Activated naive CD8-positive, alpha-beta T cell treated with anti-CD3 and anti-CD28 coated beads for 36 hours (primary cell): ENCODE measurements at places on chromosomes 1 and 21. TPM values are rescaled to one million over a fixed set of nuclear protein-coding genes. Genes with fewer than 3 reads are reported as not detected.

GRCh38 chr1:39695016-39695415, 3.8 kb upstream of the HPCAL4 start:
- H3K27ac ChIP-seq = no peak overlapping the region
- H3K36me3 ChIP-seq = no peaks in the 10 kb centered on the region
- peaks cover 30% of the 10 kb centered on the region for H3K4me1 ChIP-seq
- no peak for DNase-seq

DNA sequence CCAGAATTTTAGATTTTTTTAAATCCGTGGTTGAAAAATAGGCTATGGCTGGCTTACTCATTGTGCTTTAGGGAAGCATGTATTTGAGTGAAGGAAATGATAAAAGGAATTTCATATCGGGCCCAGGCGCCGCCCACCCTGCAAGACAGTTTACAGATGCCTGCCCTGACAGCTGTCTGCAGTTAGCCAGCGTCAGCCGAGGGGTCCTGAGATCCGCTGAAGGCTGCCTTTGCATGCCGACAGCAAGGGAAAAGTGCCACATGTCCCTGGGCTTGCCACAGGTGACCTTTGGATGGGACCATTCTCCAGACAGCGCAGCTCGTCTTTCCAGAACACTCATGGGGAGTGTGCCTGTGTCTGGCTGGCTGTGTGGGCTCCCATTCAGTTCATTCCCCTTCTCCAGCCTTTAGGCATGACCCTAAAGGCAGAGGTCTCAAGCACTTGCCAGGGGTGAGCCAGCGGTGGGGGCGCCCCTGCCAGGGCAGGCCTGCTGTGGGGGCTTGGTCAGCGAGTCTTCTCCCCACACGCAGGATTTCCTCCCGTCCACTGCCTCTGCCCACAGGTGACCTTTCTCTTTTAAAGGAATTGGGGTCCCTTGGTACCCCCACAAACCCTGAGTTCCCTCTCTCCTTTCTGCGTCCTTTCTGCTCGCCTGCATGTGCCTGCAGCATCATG, 46.1 kb upstream of the TRAPPC10 start:
- no peak overlapping the region for H3K27ac ChIP-seq
- H3K27me3 ChIP-seq = no peaks in the 10 kb centered on the region
- peaks cover 7% of the 10 kb centered on the region for H3K4me1 ChIP-seq
- DNase-seq = no peak

GRCh38 chr1:12180315-12180714, 13.5 kb downstream of the TNFRSF1B start:
- no peak overlapping the region for H3K4me3 ChIP-seq
- no peaks in the 10 kb centered on the region for H3K27me3 ChIP-seq
- peaks cover 56% of the 10 kb centered on the region for H3K36me3 ChIP-seq

- peaks cover 36% of the 10 kb centered on the region for H3K27me3 ChIP-seq
- no peak for DNase-seq
- no peak overlapping the region for H3K27ac ChIP-seq
- H3K4me3 ChIP-seq = no peak overlapping the region
- no peaks in the 10 kb centered on the region for H3K4me1 ChIP-seq
Observed at GRCh38 chr1:46455951-46456350, 33.7 kb upstream of the DMBX1 start.

Gene AADACL3
- not detected for total RNA-seq

- no peaks in the 10 kb centered on the region for H3K36me3 ChIP-seq
- H3K27me3 ChIP-seq = no peaks in the 10 kb centered on the region
- no peaks in the 10 kb centered on the region for H3K4me1 ChIP-seq
- no peak overlapping the region for H3K27ac ChIP-seq
- DNase-seq = no peak
Observed at GRCh38 chr1:187959062-187959461, 1130.3 kb downstream of the PLA2G4A start.

Gene LCE1F
- total RNA-seq = not detected

Gene ZNF593OS
- not detected for total RNA-seq

DNA sequence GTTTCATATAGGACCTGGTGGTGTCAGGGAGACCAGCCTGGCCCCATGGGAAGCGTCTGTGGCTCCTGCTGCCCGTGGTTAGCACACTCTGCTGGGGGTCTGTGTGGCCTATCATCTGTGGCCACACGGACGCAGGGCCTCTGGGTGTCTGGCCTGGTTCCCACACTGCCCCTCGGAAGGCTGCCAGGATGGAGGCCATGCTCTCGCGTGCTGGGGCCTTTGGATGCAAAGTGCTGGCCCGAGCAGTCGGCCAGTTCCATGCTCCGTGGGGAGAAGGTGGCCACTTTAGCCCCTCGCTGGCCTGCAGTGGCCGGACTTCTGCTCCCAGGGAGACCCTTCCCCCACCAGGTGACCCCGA, 20.8 kb upstream of the LRRC3 start:
- H3K4me1 ChIP-seq = no peaks in the 10 kb centered on the region
- no peaks in the 10 kb centered on the region for H3K27me3 ChIP-seq
- DNase-seq = no peak
- peaks cover 3% of the 10 kb centered on the region for H3K36me3 ChIP-seq
- no peak overlapping the region for H3K27ac ChIP-seq

DNA sequence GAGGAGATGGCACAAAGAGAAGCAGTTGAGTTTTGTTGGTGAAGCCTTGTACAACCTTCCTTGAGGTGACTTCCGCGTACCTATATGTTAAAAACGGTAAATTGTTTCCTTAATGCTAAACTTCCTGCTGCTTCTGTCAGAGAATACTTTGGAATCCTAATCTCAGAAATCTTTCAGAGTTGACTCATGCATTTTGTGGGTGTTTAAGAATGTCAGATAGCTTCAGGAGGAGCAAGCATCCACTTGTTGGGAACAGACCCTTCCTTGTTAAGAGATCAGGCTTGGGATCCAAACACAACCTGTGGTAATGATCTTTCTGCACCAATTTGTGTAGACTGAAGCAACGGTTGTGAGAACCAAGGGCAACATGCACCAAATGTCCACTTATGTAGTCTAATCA, 29.5 kb downstream of the AK4 start:
- no peak for DNase-seq
- H3K4me3 ChIP-seq = no peak overlapping the region
- H3K36me3 ChIP-seq = no peaks in the 10 kb centered on the region
- H3K4me1 ChIP-seq = peaks cover 8% of the 10 kb centered on the region

Gene PRR9
- total RNA-seq = not detected

Gene BMP8B
- total RNA-seq = 0.20 TPM

Gene CFHR3
- not detected for total RNA-seq

Gene OPTC
- not detected for total RNA-seq

Gene MCOLN2
- 20.0 TPM for total RNA-seq

GRCh38 chr21:35163411-35163810, 114.3 kb upstream of the RUNX1 start:
- DNase-seq = no peak
- no peaks in the 10 kb centered on the region for H3K4me1 ChIP-seq
- H3K27me3 ChIP-seq = no peaks in the 10 kb centered on the region
- H3K27ac ChIP-seq = no peak overlapping the region

- no peak for DNase-seq
- peaks cover 5% of the 10 kb centered on the region for H3K36me3 ChIP-seq
- no peaks in the 10 kb centered on the region for H3K27me3 ChIP-seq
- H3K4me1 ChIP-seq = no peaks in the 10 kb centered on the region
Observed at GRCh38 chr1:1086911-1087341, 12.8 kb upstream of the RNF223 start.

GRCh38 chr21:37463083-37463801, 96.7 kb downstream of the DYRK1A start:
- H3K4me3 ChIP-seq = no peak overlapping the region
- peak overlapping the region; percentile 75 for H3K27ac ChIP-seq
- H3K4me1 ChIP-seq = peaks cover 69% of the 10 kb centered on the region
- H3K27me3 ChIP-seq = no peaks in the 10 kb centered on the region
- no peak for DNase-seq

DNA sequence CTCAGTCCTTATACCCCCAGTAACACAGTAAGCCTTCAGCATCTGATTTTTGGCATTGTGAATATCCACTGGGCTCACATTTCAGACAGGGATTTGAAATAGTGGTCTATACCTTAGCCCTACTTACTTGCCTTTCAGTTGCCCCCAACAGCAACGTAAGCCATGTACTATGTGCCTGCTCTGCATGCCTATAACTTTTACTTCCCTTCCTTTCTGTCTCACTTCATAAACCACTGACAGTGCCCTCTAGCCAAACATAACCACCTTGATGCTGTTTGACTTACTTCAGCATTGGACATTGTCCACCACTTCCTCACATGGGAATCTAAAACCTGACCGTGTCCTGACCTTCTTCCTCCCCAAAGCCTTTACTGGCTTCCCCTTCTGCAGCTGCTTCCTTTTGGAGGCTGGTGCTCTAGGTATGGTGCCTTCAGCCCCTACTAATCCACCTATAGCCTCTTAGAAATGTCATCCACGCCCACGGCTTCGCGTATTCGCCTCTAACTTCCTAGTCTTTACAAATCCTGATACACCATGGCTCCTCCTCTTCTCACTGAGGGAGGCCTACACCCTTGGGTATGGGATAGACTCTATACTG, 3.6 kb upstream of the ZNF672 start:
- H3K4me1 ChIP-seq = peaks cover 2% of the 10 kb centered on the region
- peaks cover 4% of the 10 kb centered on the region for H3K27me3 ChIP-seq
- no peak for DNase-seq

Gene RAVER2
- total RNA-seq = 9.6 TPM

Gene EPHA8
- not detected for total RNA-seq

GRCh38 chr1:94425821-94426484, 7.8 kb downstream of the ABCD3 start:
- no peak overlapping the region for H3K4me3 ChIP-seq
- H3K27me3 ChIP-seq = no peaks in the 10 kb centered on the region
- no peak for DNase-seq
- no peak overlapping the region for H3K27ac ChIP-seq

Gene APOBEC4
- total RNA-seq = not detected

Gene COL16A1
- 0.93 TPM for total RNA-seq

GRCh38 chr1:211088156-211088555, 45.8 kb downstream of the KCNH1 start:
- H3K27me3 ChIP-seq = peaks cover 9% of the 10 kb centered on the region
- H3K4me3 ChIP-seq = no peak overlapping the region
- no peaks in the 10 kb centered on the region for H3K36me3 ChIP-seq
- no peak overlapping the region for H3K27ac ChIP-seq
- H3K4me1 ChIP-seq = no peaks in the 10 kb centered on the region
- DNase-seq = no peak

DNA sequence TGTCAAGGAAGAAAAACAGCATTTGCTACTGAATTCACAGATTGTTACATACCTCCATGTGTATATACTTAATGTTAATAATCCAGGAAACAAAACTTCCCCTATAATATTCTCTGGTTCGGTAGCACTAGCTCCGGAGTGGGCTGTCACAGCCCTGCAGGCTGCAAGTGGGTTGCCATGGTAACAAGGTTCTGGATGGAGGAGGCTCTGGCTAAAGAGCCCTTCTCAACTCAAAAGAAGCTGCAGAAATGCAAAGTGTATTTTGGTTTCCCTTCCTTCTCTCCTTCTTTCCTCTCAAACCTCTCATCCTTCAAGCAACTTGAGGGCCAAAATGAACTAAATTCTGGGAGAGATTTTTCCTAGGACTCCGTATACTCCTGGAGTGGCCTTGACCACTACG, 45.2 kb downstream of the ASTN1 start:
- H3K36me3 ChIP-seq = no peaks in the 10 kb centered on the region
- no peaks in the 10 kb centered on the region for H3K4me1 ChIP-seq
- H3K27me3 ChIP-seq = peaks cover 5% of the 10 kb centered on the region
- no peak overlapping the region for H3K4me3 ChIP-seq
- no peak for DNase-seq

DNA sequence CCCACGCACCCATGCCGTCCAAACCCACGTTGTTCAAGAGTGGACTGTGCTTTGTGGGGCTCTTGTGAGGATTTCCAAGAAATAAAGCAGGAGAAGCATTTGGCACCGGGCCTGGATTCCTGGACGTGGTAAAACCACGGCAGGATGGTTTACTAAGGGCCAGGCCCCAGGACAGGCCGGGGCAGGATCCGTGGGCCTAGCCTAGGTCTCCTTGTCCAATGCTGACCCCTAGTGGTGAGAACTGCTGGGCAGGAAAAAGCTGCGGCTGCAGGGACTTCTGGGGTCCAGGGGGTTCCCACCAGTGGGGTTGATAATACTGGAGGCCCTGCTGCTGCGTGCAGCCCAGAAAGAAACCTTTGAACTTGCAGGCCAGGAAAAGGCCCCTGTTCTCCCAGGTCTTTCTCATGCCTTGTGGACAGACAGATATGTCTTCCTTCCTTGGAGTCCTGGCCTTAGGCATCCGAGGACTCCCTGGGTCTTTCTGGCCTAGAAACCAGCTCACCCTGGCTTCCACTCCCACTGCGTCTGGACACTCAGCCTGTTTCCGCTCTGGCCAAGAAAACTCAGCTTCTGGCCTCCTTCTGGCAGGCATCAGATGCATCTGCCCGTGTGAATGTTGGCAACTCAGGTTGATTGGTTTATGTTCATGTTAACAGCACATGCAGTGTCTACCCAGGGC, 106.9 kb upstream of the TMEM51 start:
- H3K36me3 ChIP-seq = no peaks in the 10 kb centered on the region
- no peak overlapping the region for H3K27ac ChIP-seq
- no peak overlapping the region for H3K4me3 ChIP-seq
- DNase-seq = peak; percentile 61

DNA sequence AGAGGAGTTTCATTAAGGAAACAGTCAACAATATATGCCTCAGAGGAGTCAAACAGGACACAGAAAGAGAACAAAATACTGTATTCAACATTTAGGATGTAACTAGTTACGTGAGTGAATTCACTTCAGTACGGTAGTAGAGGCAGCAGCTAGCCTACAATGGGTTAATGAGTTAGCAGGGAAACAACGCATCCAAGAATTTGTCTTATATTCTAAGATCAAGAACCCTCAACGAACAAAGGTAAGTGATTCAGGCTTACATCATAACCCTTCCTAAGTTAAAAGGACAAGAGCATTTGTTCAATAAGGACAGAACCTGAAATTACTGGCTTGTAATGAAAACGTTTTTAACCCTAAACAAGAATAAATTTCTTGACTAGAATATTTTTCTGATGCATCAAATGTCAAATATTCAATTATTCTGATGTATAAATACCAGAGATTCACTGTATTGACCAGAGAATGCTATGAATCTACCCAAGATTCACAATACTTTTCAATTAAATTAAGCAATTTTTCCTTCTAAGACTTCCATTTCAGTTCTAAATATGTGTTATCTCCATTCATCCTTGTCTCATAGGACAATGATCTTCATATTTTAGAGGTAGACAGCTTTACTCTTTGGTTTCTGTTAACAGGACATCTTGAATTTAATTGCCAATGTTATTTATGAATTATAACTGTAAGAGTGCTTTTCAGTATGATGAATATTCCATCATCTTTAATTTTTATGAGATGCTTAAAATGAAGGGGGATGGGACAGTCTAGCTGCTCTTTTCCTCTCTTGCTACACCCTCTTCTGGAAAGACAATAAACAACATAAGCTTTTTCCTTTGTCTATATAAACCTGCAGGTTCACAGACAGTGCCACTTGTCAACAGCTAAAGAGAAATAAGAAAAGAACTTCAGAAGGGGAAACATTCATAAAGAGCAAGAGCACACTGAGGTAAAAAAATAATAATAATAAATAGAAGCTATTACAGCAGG, 209.5 kb downstream of the SMYD3 start:
- peaks cover 7% of the 10 kb centered on the region for H3K4me1 ChIP-seq
- peaks cover 20% of the 10 kb centered on the region for H3K36me3 ChIP-seq
- no peak overlapping the region for H3K27ac ChIP-seq
- no peaks in the 10 kb centered on the region for H3K27me3 ChIP-seq
- DNase-seq = no peak
